ENCODE measurements at places on chromosomes 2 and 18.

DNA sequence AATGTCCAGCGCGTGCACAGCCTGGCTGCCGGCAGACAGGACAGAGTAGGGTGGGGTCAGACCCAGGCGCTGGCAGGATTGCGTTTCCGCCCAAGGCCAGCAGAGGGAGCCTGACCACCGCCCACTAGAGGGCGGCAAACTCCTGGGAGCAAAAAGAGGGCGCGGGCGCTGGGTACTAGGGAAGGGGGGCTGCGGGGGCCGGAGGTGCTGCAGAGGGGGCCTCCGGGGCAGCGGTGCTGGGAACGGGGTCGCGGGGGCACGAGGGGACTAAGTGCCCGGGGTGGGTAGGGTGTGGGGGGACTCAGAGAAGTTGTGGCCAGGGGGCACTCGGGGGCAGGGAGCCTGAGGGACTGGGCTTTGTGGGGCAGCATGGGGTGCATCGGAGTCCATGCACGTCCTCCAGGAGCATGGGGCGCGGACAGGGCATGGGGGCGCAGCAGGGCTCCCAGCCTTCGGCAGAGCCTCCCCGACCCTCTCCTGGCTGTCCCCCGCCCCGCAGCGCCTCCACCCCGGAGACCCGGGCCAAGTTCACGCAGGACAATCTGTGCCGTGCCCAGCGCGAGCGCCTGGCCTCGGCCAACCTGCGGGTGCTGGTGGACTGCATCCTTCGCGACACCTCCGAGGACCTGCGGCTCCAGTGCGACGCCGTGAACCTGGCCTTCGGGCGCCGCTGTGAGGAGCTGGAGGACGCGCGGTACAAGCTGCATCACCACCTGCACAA lies 3.2 kb downstream of the TEKT4 start:
- peak; percentile 21 for DNase-seq

DNA sequence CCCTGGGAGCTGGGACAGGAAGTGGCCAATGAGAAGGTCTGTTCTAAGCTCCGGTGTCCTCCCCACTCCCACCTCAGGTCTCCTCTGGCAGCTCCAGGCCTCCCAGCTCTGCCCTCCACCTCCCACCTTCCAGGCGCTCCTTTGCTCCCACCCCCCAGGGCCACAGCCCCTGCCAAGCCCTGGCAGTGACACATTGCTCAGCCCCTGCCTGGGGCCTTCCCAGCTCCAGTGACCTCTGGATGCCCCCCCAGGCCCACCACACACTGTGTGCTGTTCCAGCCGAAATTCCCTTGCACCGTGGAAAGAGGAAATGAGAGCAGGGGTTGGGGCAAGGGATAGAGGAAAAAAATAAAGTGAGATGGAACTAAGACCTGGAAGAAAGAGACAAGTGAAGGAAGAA lies 289.6 kb downstream of the CYP26B1 start:
- DNase-seq: no peak

DNA sequence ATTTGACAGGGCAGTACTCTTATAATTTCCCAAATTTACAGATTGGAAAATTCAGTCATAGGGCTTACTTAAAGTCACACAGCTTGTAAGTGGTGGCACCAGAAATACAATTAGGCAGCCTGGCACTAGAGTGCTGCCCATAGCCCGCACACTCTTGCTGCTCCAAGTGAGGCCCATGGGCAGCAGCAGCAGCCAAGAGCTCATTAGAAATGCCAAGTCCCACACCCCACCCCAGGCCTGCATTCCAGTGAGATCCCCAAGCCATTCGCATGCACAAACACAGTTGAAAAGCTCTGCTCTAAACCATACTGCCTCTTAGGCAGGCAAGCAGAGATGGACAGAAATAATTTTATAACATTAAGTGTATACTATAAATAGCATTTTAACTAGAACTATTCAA lies 379.3 kb upstream of the PKDCC start:
- no peak for DNase-seq

DNA sequence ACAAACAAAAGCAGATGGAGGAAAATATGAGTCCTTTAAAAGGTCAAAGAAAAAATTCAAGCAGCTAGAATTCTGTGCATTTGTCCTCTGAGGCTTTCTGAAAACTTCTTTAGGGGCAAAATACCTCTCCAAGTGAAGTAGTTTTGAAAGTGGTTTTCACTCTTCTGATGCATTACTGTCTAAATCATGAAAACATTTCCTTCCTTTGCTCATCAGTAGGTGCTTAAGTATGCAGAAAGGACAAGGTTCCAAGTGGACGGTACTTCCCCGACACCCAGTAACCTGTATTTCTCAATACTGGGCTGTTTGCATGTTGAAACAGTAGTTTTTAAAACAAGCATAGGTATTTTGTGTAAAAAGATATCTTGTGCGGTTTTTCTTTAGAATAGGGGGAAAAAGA lies 189.1 kb upstream of the ERBB4 start:
- DNase-seq: no peak

DNA sequence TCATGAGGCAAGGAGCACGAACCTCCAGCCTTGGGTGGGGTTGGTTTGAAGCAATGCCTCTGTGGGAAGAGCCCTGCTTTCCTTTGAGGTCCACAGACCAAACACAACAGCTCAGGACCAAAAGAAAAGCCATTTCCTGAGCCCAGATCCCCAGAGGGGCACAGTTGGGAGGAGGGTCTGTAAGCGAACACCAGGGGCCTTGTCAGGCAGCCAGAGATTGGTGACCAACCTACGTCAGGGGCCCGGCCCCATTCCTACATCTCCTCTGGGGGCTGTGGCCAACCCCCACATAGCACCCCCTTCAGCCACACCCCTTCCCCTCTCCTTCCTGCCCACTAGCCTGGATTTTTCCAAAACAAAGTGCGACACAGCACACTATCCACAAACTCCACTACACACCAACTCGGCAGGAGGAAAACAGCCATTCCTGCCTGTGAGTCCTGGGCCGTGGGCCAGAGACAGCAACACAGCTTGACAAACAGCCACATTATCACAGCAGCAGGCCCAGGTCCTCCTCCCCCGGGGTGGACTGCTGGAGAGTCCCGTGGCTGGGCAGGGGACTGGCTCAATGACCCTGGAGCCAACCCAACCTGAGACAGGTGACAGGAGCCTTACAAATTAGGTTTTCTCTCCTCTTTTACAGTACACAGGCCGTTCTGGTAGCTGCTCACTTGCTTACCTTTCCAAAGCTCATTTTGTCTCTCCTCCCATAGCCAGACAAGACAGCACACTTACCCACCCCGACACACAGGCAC lies 98.8 kb downstream of the TNS1 start:
- peak; percentile 67 for DNase-seq

GRCh38 chr2:148553332-148553887 lies 91.1 kb upstream of the EPC2 start:
- no peak for DNase-seq

- no peak for DNase-seq
These were observed 413.5 kb downstream of the PTPRM start for GRCh38 chr18:7980656-7981055.

DNA sequence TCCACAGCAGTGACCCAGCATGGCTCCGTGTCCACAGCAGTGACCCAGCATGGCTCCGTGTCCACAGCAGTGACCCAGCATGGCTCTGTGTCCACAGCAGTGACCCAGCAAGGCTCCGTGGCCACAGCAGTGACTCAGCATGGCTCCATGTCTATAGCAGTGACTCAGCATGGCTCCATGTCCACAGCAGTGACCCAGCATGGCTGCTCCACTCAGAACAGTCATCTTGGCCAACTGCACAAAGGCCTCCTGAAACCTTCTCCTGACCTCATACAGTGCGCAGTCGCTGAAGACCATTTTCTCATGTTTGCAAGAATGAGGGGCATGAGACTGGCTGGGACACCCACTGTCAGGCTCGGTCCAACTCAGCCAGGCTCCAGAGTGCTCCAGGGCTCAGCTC lies 333.4 kb upstream of the RAB6C start:
- DNase-seq: no peak

DNA sequence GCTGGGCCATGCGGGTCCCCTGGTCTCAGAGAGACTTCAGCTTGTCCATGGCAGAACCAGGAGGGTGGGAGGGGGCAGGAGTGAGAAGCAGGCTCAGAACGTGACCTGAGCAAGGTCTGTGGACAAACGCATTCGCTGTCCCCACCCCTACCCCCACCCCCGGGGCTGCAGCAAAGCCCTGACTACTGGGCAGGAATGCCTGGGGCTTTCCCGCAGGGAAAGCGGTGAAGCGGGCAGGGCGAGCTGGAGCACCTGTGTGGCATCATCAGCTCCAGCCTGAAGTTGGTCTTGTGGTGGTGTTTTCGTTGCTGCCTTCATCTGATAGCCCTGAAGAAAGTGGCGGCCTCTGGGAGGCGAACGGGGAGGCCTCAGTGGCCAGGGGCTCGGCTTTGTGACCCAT lies 26.1 kb upstream of the ALKAL2 start:
- DNase-seq: no peak

DNA sequence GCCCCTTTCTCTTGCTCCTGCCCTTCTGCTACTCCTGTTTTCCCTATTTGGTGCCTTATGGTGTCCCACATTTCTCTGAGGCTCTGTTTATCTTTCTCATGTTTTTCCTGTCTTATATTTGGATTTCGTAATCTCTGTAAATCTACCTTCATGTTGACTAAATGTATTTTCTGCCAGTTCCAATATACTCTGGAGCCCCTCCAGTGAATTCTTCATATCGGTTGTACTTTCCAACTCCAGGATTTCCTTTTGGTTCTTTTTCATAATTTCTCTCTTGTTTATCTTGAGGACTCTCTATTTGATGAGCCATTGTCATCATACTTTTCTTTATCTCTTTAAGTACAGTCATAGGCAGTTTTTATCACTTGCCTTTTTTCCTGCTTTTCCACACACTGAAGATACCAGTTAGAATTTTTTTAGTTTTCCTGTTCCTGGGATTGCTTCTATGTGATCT lies 19.1 kb downstream of the SCLY start:
- DNase-seq: no peak

DNA sequence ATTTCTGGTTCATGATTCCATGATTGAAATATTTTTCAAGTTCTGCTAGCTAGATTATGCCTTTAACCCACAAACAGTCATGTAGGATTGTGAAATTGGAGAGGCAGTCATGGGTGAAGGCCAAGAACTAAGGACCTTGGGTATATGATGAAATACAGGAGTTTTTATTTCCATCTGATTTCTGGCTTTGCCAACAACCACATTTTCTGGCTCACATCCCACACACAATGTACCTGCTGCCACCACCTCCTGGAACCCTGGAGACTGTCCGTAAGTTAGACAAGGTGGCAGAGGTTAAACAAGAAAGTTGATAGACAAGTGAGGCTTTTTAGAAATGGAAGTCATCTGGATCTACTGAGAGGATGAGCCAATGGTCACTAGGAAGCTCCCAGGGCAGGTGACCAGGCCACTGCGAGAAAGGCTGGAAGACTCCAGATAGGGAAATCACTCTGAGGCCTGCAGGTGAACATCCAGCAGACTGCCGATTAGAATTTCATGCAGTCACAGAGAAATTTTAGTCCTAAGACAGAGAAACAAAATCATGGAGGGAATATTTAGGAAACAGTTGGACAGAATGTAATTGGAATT lies 402.0 kb downstream of the ALK start:
- DNase-seq: peak; percentile 90

DNA sequence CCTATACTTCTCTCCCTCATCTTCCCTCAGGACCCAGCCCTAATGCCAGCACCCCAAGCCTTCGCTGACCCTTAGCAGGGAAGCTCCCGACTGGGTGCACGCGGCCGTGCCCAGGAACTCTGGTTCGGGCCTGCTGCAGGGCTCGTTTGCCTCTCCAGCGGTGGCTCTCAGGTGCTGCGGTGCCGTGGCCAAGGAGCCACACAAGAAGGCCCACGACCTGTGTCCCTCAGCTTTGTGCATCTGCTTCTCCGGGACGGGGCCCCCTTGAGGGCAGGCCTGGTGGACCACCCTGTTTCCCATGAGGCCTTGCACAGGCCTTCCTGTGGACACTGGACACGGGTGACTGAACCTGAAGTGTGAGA lies 17.7 kb downstream of the BOK start:
- DNase-seq: no peak

DNA sequence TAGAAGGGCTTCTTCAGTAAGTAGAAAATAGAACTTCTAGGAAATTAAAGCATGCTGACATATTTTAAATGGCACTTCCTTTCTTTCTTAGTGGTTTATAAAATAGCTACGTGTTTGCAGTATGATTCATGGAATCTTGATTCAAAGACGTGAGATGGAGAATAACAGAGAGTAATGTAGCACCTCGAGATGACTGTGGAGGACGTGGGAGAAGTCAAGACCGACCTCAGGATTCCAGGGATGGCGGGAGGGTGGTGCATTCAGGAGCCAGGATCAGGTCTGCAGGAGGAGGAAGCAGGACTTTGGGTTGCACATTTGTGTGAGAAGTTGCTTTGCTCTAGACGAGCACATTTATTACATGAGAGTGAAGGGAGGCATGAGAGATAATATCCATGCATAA lies 56.0 kb downstream of the DCDC2C start:
- peak; percentile 85 for DNase-seq

GRCh38 chr2:16773080-16773713 lies 107.6 kb upstream of the CYRIA start:
- DNase-seq: peak; percentile 54

- DNase-seq: peak; percentile 14
These were observed 206.0 kb downstream of the NCK2 start for GRCh38 chr2:105950521-105951383.

DNA sequence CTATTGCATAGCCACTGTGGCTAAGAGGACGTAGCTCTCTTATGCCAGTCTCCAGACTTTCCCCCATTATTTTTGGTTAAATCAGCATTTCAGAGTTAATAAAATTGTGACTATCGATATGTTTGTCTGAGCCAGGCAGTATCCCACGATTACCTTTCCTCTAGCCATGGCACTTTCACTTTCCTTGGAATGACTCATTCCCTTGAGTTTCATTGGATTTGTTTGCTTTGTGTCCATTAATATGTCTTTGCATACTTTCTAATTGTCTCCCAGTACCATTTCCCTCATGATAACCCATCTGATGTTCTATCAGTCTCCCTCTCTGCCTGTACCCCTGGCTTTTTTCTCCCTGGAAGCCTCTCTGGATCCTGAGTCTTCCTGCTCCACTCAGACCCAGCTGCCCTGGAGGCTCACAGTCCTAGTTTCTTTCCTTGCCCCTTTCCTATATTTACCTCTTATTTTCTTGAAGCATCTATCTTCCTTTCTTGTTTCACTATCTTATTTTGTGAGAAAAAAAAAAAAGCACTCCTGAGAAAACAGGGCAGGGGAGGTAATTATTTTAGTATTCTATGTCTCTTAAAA lies 126.1 kb downstream of the MTX2 start:
- peak; percentile 36 for DNase-seq
